CD4-positive, alpha-beta T cell treated with Interleukin-15 for 4 hours (primary cell): ENCODE measurements at places on chromosomes 4 and X.

GRCh38 chr4:163331629-163332376 lies 593 bp downstream of the NPY1R start:
- no peak for DNase-seq

DNA sequence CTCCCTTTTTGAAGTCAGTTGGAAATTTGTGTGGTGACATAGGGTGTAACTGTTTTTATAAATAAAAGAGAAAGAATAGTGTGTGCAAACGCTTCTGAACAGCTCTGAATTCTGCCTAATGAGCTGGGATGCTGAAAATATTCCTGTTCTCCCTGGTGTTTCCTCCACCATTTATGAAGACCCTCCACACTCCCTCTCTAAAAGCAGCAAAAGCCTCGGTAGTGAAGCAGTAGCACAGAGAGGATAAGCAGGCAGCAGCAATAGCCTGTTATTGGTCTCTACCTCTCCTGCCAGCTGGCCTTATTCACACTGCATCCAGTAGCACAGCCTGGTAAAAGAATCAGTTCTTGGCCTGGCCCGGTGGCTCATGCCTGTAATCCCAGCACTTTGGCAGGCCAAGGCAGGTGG lies 406.1 kb downstream of the IQCM start:
- no peak for DNase-seq

DNA sequence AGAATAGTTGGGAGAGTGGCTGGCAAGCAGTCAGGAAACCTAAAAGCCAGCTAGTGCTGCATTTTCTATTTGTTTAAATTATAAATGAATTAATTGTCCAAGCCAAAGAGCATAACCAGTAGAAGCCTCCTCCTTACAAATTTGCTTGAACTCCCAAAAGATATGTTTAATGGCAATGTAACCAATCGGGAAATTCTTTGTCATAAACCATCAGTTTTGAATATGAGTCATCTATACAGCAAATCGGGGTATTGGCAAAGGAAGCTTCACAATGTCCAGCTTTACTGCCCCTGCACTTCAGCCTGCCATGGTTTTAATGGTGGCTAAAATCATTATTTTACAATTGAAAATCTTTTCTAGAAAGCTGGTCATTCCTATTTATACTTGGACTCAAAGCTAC lies 216.6 kb downstream of the SHROOM3 start:
- DNase-seq, result no peak

- no peak for DNase-seq
Observed at GRCh38 chr4:94508806-94509205, 57.1 kb downstream of the PDLIM5 start.

DNA sequence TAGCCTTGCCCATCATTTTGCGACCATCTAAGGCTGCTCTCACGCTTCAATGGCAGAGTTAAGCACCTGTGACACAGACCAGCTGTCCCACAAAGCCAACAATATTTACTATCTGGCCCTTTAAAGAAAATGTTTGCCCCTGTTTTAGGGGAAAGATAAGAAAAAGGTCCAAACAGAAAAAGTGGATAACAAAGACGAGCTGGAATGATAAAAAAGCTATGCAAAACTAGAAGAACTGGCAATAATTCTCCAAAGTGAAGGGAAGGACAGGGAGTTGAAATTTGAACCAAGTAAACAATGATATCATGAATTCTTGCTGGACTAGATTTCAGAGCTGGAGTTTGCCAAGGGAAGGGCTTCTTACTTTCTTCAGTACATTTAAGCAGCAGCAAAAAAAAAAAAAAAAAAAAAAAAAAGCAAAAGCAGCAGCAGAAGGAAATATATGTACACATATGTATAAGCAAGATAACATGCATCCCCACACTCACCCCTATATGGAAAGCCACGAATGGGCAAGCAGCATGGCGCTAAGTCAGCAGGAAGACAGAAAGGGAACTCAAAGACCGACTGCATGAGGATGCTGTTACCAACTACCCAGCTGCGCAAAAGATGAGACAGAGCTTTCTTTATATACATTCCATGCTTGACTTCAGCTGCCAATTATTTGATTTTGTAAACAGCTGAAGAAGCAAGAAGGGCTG lies 12.5 kb downstream of the TRAPPC2 start:
- DNase-seq, result no peak

GRCh38 chr4:158038718-158039117 lies 134.1 kb downstream of the GASK1B start:
- DNase-seq, result no peak

DNA sequence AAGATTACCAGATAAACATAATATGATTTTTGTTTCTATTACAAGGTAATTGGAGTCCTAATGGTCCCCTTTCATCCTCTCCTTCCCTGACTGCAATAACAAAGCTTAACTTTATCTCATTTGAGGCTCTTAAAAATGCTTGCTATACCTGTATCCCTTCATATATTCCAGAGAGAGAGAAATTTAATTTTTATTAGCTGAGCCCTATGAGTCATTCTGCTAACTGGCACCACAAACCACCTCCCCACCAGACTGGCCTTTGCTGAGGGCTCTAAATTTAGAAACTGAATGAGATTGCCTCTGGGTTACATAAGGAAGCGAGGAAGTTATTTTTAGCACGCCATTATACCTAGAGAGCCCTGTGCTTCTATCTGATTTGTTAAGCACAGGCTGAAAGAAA lies 27.4 kb downstream of the CBLL2 start:
- no peak for DNase-seq
